Right lung (tissue), 10 donors: ENCODE measurements at places on chromosomes 2 and 18. TPM values are rescaled to one million over a fixed set of nuclear protein-coding genes. Genes with fewer than 3 reads are reported as not detected.

The RAPH1 gene
- polyA plus RNA-seq = 25.2 TPM

The UGT1A3 gene
- polyA plus RNA-seq = not detected

The NT5C1B gene
- 1.9 TPM for polyA plus RNA-seq

The CFAP210 gene
- polyA plus RNA-seq = 3.8 TPM

The CD207 gene
- not detected for polyA plus RNA-seq

The TTL gene
- polyA plus RNA-seq = 54.3 TPM

The RBMS1 gene
- polyA plus RNA-seq = 73.1 TPM

The ARMC9 gene
- polyA plus RNA-seq = 11.4 TPM

The ASB18 gene
- not detected for polyA plus RNA-seq

The IL18R1 gene
- 4.0 TPM for polyA plus RNA-seq

The FER1L5 gene
- 0.50 TPM for polyA plus RNA-seq

The SFT2D3 gene
- 1.6 TPM for polyA plus RNA-seq

The SPP2 gene
- polyA plus RNA-seq = not detected

The REG1A gene
- polyA plus RNA-seq = not detected

The TEX44 gene
- not detected for polyA plus RNA-seq

The TMEM182 gene
- polyA plus RNA-seq = 12.0 TPM
